ENCODE measurements at places on chromosomes 3 and 15.

- no peak for DNase-seq
Observed at GRCh38 chr3:65617209-65617608, 421.5 kb downstream of the MAGI1 start.

DNA sequence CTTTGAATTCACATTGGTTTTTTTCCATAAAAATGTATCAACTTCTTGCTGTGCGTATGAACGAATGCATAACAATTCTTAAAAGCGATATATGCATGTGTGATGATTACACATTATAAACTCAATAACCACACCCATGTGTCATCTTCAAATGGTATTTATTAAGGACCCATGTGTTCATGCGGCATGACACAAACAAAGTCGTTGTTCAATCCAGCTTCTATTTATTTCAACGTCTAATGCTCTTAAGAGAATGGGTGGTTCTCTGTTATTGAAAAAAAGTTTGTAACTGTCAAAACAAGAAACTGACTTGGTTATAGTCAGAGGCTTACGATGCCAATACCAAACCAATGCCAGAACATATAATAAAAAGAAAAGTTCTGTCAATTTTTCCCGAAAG is 195.9 kb downstream of the FOXP1 start:
- no peak for DNase-seq

DNA sequence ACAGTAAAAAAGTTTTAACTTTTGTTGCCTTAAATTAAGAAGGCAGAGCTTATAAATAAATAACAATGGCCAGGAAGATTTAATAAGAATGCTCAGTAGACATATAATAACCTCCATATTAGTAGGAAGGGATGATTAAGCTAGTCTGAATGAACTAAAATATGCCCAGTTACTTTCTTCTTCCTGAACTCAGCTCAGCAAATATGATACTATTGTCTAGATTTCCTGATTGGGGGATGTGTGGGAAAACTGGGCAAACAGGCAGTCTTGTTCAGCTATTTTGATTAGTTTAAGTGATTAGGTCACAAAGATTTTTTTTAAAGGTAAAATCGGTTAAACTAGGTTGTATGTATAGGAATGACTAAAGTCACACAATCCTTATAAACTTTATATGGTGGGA is 167.2 kb upstream of the SLC2A2 start:
- no peak for DNase-seq

GRCh38 chr15:74421302-74422245 is 12.2 kb downstream of the SEMA7A start:
- no peak for DNase-seq

- DNase-seq: no peak
Observed at GRCh38 chr15:49421991-49422390, 1.1 kb upstream of the FGF7 start.

GRCh38 chr15:37105889-37106288 is 5.5 kb upstream of the MEIS2 start:
- DNase-seq: no peak

DNA sequence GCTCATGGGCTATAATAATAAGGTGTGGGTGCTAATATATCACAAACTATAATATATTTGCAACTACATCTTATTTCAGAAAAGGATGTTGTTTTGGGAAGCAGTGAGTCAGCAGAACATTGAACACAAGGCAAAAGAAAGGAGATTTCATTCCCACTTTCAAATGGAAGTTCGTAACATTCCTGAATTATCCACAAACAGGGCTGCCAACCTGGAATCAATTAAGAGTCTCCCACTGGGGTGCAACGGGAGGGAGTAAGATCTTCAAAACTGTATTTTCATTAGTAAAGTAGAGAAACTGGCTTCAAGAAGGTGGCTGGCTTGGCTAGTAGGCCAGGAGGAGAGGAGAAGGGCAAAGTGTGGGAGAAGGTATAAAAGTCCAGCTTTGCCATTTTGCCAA is 479.6 kb downstream of the CNTN3 start:
- no peak for DNase-seq

- no peak for DNase-seq
Observed at GRCh38 chr3:49790626-49791411, 4.5 kb upstream of the IP6K1 start.

DNA sequence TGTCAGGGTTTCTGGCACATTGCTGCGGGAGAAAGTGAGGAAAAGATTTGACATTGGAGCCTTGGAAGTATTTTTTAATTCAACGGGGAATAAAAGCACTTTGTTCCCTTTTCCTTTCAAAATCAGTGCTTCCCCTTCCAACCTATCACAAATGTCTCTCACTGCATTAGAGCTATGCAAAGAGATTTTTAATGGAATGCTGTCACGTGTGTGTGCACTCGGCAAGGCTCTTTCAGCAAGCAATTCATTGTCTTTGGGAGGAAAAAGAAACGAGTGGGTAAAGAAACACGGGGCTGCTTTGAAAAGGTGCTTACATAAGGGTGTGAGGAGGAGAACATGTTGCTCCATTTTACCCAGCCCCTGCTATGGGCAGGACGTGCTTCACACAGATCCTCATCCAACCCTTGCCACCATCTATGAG is 490.4 kb upstream of the PROK2 start:
- DNase-seq: no peak

- no peak for DNase-seq
Observed at GRCh38 chr3:106172780-106173179, 304.0 kb upstream of the CBLB start.

- DNase-seq: no peak
Observed at GRCh38 chr3:138493804-138494606, 59.6 kb downstream of the ESYT3 start.

DNA sequence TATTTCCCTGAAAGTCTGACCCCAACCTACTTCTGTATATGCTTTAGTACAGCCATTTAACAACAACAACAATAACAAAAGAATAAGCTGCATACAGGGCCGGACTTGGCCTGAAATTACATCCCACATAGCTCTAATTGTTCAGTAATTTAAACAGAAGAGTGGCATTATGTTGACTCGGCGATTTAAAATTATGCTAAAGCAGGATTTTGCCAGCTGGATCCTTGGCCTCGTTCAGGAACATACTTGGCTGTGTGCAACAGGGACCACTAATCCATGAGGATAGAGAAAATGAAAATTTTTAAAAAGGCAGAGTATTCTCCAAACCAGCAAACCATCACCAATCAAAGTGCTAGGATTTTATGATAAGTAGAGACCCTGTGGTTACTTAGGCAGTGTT is 433.1 kb upstream of the RBMS3 start:
- DNase-seq: no peak

- no peak for DNase-seq
Observed at GRCh38 chr3:157190380-157190872, 30.5 kb upstream of the CCNL1 start.

DNA sequence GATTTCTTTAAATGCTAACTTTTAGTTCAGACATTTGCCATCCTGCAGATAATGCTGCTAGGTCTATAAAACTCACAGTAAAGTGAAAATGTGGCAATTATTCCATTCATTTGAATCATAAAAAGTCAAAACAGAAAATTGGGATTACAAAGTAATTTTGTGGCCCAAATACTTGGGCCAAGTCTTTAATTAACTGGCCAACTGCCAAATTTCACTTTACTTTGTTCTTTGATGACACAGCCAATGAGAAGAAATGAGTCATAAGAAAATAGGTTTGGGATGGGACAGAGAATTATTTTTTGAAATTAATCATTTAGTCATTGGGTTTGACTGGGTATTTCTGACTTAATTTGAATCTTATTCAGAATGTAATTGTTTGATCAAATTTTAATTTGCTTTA is 89.8 kb upstream of the SLC2A2 start:
- no peak for DNase-seq

GRCh38 chr15:66831801-66832390 is 129.9 kb downstream of the SMAD6 start:
- DNase-seq: no peak

GRCh38 chr3:119769394-119770149 is 12.3 kb upstream of the NR1I2 start:
- DNase-seq: no peak

DNA sequence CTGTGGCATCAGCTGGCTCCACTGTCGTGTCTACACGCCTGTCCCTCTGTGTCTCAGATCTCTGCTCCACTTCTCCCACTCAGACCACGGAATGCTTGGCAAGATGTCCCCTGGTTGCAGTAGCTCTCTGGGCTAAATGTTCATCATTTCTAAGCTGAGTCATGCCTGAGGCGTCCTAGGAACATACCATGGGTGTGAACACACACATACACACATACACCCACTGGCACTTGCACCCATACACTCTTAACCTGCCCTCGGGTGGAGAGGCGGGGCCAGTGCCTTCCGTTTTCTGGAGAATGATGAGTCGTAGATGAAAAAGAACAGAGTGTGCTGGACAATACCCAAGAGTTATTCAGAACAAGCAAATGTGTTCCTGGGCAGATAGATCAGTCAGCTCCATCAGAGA is 72.4 kb downstream of the SENP2 start:
- DNase-seq: no peak

- DNase-seq: peak; percentile 96
Observed at GRCh38 chr3:115147329-115148141, 447 bp upstream of the ZBTB20 start.

DNA sequence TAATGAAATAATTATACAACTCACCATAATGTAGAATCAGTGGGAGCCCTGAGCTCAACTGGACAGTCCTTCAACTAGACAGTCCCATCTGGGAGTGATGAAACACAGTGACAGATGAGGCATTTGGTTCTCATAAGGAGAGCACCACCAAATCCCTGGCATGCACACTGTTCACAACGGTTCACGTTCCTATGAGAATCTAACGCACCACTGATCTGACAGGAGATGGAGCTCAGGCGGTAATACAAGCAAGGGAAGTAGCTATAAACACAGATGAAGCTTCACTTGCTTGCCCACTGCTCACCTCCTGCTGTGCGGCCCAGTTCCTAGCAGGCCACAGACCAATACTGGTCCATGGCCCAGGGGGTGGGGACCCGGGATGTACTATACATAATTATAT is 17.0 kb downstream of the PRKAR2A start:
- DNase-seq: no peak

GRCh38 chr3:176159796-176160195 is 1037.5 kb downstream of the TBL1XR1 start:
- no peak for DNase-seq

- no peak for DNase-seq
Observed at GRCh38 chr3:48464713-48465221, 18.2 kb downstream of the ATRIP start.

GRCh38 chr3:79765911-79766310 is 1.9 kb downstream of the ROBO1 start:
- DNase-seq: no peak

DNA sequence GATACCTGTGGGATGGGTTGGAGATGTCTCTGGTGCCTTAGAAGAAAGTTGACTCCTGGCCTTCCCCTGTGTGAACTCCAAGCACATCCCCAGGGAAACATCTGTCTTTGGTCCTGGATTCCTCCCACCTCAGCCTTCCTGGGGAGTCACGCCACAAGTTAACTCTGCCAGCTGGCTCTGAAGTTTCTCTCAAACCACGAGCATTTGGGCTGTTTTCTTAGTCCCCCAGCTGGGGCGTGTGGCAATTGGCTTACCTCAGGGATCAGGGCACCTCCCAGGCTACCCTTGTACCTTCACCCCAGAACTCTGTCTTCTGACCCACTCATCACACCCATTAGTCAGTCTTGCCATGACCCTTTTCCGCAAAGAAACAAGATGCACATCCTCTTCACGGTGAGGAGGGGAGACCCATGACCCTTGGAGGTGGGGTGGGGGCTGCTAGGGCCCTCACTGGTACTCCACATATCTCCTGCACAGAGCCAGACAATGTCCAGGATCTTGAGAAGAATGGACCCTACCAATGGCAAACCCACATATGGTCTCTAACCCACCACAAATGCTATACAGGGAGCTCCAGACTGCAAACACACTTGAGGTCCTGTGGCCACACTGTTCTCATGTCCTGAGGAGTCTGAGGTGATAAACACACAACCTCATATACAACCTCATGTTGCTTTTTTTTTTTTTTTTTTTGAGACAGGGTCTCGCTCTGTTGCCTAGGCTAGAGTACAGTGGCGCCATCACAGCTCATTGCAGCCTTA is 3.9 kb downstream of the NEIL1 start:
- no peak for DNase-seq

- no peak for DNase-seq
Observed at GRCh38 chr3:101938262-101938847, 89.0 kb downstream of the NFKBIZ start.

DNA sequence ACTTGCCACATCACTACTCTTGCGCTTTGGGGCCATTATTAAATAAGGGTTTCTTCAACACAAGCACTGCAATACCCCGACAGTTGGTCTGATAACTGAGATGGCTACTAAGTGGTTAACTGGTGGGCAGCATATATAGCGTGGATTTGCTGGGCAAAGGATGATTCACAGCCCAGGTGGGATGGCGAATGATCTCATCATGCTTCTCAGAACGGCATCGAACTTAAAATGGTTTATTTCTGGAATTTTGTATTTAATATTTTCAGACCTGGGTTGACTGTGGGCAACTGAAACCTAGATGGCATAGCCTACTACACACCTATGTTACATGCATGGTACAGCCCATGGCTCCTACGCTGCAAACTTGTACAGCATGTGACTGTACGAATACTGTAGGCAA is 26.8 kb upstream of the TKT start:
- no peak for DNase-seq

DNA sequence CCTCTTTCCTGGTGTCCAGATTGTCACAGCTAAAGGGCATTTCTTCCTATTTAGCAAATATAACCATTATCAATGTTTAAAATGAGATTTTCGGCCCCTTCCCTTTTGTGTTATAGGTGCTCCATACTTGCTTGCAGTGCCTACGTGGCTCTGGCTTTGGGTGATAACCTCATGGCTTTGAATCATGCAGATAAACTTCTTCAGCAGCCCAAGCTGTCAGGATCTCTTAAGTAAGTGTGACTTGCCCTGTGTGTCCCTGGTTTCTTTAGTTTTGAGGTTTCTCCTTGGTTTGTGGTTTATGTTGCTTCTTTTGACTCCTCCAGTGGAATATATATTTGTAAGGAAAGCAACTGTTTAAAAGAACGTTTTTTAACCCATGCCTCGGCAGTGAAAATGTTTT is 58.5 kb upstream of the TRIM71 start:
- DNase-seq: no peak

DNA sequence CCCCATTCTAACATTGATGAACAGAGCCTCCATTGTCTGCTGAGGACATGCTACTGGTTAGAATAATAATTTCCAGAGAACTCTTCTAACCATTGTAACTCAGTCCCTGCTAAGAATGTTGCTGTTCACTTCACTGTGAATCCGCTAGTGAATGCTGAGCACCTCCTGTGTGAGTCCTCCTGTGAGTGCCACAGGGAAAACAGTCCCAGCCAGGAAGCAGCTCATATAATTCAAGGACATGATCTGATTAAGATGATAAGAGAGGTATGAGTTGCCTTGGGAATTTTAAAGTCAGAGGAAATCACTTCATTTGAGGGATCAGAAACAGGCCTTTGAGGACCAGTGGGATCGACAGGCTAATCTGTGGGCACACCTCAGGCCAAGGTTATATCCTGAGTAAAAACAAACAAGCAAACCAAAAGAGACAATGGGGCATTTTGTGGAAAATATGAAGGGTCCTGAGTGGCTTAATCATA is 33.9 kb upstream of the GPR160 start:
- no peak for DNase-seq
